Putamen (tissue), 1 donor: ENCODE measurements at places on chromosomes 5 and 9.

DNA sequence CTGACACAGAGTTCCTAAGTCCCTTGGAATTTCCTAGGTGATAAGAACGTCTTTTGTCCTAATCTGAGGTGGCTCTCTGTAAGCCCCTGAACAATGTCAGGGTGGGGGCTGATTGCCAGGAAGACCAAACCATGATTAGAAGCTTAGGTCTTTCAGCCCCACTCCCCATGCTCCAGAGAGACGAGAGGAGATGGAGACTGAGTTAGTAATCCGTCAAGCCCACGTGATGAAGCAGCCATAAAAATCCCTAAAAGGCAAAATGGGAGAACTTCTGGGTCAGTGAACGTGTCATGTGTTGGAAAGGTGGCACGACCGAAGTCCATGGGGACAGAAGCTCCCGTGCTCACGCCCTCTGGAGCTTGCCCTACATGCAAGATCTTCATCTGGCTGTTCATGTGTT is 85.6 kb downstream of the RAD23B start:
- DNase-seq = no peak

GRCh38 chr9:36803961-36804360 is 230.1 kb downstream of the PAX5 start:
- DNase-seq = no peak

DNA sequence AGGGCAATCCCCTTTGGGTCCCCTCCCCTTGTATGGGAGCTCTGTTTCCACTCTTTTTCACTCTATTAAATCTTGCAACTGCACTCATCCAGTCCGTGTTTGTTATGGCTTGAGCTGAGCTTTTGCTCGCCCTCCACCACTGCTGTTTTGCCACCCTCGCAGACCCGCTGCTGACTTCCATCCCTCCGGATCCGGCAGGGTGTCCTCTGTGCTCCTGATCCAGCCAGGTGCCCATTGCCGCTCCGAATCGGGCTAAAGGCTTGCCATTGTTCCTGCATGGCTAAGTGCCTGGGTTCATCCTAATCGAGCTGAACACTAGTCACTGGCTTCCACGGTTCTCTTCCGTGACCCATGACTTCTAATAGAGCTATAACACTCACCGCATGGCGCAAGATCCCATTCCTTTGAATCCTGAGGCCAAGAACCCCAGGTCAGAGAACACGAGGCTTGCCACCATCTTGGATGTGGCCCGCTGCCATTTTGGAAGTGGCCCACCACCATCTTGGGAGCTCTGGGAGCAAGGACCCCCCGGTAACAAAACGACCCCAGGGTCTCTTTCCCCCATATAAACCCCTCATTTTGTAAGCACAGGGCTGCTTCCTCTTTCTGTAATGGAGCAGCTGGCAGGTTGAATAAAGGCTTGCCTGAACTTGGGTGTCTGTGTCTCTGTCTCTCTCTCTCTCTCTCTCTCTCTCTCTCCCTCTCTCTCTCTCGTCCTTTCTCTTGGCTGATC is 1166.2 kb downstream of the TAF11L14 start:
- no peak for DNase-seq

- no peak for DNase-seq
These were observed 2.3 kb downstream of the C9orf72 start for GRCh38 chr9:27571011-27571410.

GRCh38 chr9:6641961-6642360 is 3.6 kb downstream of the GLDC start:
- DNase-seq = no peak

DNA sequence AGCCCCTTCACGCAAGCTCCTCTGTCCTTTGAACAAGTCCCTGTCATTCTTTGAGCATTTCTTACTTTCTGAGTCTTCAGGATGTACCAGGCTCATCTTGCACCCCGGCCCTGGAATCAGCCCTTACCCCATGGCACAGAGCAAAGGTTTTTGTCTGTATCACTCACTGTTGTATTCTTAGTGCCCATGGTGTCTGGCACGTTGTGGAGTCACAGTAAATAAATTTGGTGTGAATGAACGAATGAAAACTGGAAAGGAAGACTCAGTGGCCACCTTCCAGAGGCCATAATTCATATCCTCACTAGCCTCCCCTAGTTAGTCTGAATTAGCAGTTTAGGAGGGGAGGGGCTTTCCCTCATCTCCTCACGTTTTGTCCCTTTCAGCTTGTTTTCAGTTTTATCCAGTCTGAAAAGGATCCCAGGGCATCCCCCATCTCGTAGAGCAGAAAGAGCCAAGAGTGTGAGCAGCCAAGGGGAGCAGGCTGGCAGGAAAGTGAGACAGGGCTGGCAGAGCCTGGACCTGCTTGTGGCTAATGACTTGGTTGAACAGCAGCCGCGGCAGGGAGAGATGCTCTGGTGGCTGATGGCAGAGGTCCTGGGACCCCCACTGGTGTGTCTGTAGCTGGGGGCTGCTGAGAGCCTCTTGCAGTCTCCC is 42.7 kb downstream of the ZNF618 start:
- DNase-seq = no peak

- DNase-seq = no peak
These were observed 307.6 kb downstream of the CWC27 start for GRCh38 chr5:65076251-65076869.

GRCh38 chr5:151772846-151773561 is 1.2 kb downstream of the G3BP1 start:
- peak; percentile 30 for DNase-seq

DNA sequence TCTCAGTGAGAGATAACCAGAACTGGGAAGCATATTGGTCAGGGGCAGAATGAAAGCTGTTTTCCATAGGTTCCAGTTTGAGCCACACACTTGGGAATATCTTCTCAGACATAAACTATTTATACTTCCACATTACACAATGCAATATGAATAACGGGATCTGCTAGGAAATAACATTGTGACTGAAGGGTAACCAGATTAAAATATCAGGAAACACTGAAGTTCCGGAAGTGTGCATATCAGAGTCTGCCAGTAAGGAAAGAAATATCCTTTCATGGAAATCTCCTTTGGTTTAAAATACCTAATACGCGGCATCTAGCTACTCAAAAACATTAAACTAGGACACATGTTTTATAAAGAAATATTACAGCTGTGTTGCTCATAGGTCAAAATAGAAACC is 56.3 kb downstream of the ST8SIA4 start:
- DNase-seq = no peak

GRCh38 chr5:165161204-165161603 is 1655.8 kb downstream of the MAT2B start:
- no peak for DNase-seq

DNA sequence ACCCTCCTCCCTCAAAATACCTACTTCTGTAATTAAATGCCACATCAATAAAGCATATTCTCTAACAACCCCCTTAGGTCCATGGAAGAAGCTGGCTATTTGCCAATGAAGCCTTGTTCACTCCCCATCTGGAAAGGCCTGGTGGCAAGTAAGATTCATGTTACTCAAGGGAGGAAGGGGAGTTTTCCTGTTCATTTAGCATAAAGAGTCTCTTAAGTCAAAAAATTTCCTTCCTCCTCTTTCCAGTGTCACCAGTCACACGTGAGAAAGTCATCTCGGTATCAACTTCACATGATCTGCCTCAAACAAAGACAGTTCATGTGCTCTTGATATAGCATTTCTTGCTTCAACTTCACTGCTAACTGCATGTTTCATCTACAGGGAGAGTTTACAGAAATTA is 32.7 kb upstream of the RIC1 start:
- no peak for DNase-seq

- DNase-seq = no peak
These were observed 169.1 kb downstream of the YTHDC2 start for GRCh38 chr5:113682497-113683136.

GRCh38 chr5:39658866-39659265 is 234.1 kb upstream of the DAB2 start:
- no peak for DNase-seq

GRCh38 chr9:68698943-68699509 is 6.0 kb upstream of the PIP5K1B start:
- DNase-seq = no peak

GRCh38 chr5:16570121-16570815 is 46.5 kb downstream of the RETREG1 start:
- no peak for DNase-seq

DNA sequence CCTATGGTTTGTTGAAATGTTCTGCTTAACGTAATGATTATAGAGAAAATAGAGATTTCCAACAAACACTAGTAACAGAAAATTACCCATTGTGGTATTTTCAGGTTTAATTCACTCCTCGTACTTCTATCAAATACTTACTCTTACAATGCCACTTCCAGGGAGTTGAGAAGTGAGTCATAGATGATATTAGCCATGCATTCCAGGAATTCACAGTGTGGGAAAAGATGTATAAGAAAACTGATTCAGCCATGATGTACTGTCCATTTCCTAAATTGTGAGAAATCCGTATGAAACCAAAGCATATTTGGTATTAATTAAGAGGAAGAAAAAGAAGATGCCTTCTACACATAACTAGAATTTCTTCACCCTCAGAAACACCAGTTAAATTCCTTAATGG is 1854.6 kb upstream of the WWC1 start:
- no peak for DNase-seq

DNA sequence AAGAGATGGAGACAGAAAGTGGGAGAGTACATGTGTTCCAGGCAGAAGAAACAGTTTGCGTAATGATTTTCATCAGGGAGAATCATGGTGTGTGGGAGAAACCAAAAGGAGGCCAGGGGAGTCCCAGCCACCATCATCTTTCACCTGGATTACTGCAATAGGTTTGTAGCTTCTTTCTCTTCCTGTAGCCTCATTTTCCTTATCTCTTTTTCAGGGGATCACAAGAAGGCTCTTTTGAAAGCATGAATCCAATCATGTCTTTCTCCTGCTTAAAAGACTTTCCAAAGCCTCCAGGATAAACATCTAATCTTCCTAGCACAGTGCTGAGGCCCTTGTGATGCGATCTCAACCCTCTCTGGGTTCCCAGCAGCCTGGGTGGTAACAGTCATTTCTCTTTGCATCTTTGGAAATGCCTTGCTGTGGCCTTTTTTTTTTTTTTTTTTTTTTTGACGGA is 10.3 kb upstream of the GPBP1 start:
- no peak for DNase-seq

GRCh38 chr5:35921930-35922329 is 16.5 kb downstream of the CAPSL start:
- DNase-seq = no peak

DNA sequence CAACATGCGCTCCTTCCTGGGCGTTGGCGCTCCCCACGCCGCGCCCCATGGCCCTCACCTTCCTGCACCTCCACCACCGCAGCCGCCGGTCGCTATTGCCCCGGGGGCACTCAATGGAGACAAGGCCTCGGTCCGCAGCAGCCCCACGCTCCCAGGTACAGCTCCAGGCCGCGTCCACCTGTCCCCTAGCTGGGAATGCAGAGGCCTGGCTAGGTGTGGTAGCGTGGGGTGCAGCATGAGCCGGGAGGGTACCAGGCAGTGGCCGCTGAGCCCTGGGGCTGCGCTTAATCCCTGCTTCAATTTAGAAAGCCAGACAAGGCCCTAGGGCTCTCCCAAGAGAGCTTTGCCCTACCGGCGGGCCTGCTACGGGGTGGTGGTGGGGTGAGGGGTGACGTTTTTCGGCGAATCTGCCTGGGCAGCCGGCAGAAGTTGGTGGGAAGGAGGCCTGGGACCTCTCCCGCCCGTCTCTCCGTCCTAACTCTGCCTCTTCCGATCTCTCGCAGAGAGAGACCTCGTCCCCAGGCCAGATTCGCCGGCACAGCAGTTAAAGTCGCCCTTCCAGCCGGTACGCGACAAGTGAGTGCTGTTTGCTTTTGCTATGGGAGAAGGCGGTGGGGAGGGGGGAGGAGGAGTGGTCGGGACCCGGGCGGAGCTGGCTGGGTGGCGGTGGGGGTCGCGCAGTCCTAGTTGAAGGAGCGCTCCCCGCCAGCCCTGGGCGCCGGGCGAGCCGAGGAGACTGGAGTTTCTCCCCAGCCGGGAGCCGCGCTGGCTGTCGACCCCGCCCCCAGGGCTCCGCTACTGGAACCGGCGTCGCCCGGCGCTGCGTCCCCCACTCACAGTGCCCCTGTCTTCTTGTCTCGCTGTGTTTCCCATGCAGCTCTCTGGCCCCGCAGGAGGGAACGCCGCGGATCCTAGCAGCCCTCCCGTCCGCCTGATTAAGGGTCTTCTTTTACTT is 4.8 kb downstream of the IRX1 start:
- no peak for DNase-seq

DNA sequence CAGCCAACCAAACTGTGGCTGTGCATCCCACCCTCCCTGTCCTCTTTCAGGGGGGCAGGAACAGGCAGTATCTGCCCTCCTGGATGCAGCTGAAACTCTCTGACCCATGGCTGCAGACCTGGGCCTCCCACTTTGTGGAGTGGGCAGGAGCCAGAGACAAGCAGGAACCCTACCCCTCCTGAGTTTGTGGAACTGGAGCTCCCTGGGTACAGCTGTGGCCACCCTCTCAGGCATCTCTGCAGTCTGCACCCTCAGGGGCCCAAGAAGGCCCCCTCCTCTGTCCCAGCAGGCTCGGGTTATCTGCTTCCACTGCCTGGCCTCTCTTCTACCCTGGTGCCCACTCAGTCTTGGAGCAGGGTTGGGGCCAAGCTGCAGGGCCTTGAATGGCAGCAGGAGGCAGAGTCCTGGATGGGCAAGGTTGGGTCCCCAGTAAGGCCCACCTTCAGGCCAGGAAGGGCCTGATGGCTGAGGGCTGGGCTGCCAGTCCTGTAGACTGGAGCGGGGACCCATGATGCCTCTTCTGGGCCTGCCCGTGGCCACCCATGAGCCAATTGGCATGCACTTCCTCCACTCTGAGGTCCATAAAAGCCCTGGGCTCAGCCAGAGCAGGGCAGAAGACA is 619.9 kb downstream of the KIF4B start:
- no peak for DNase-seq

GRCh38 chr9:38431116-38431515 is 6.9 kb upstream of the IGFBPL1 start:
- no peak for DNase-seq

DNA sequence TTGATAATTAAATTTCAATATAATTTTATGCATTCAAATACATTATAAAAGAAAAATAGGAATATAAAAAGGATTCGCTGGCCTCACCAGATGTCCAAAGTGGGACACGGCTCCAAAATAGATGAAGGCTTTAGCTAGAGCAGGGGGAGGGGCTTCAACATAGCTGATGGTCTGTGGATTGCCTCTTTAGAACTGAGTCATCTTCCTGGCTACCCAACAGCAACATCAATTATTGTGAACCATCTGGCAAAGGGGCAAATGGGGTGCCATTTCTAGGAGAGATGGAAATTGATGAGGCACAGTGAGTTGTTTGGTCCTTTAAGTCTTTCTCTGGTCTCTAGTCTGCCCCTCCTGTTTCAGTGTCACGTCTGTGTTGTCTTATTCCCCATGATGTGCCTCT is 44.2 kb upstream of the CD180 start:
- no peak for DNase-seq

- DNase-seq = peak; percentile 63
These were observed 30.0 kb upstream of the STOM start for GRCh38 chr9:121399883-121400607.
